ENCODE measurements at places on chromosomes 4 and X.

DNA sequence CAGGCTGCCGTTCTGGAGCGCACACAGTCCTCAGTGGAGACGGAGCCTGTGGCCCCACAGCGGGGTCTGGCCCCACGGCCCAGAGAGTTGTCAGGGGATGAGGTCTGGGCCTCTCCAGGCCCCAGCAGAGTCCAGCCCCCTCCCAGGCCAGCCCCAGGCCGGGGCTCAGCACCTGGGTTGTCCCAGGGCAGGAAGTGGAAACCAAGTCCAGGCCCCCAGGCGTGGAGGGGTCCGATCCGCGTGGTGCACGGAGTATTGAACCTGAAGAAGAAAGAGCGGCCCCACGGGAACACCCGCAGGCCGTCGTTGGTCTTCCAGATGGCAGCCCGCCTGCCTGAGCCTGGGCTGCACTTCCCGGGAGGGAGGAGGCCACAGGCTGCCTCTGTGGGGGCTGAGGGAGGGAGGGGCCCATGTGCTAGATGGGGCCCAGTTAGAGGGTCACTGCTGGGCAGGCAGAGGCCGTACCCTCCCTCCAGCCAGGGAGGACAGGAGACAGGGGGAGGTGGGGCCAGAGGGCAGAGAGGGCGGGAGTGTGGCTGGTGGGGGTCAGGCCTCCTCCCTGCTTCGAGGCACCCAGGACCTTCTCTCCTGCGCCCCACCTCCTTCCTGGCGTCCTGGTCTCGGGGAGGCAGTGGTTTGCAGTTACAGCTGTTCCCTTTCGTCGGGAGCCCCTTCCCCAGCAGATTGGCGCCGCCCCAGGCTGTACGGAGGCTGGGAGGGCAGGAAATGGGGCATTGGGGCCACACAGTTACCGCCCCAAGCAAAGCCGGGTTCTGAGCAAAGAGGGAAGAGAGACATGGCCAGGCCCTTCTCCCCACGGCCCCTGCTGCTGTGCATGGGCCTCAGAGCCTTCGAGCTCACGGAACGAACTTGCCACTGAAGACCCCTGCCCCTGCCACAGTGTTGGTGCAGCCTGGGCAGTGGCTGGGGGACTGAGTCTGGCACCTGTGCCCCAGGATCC, 8.1 kb downstream of the HGFAC start:
- no peaks in the 10 kb centered on the region for H3K27me3 ChIP-seq
- no peak overlapping the region for H3K4me3 ChIP-seq
- H3K4me1 ChIP-seq, result no peaks in the 10 kb centered on the region
- peak; percentile 74 for DNase-seq

DNA sequence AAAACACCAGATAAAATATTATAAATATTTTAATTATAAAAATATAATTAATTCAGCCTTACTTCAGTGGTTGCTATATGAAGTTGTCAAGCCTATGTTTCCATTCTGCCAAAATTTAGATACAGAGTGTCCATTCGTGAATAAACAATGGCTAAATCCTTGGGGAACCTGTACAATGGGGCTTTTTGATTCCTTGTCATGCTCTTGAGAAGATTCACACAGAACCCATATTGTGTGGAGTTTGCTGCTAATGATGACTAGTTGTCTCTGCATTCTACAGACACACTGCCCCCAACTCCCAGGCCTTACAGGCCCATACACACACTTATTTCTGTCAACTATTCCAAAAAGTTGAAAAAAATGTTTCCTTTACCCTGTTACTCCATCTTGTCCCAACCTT, 33.4 kb upstream of the MAGEC2 start:
- H3K4me3 ChIP-seq, result no peak overlapping the region
- H3K36me3 ChIP-seq, result no peaks in the 10 kb centered on the region
- no peak for DNase-seq
- H3K27ac ChIP-seq, result no peak overlapping the region

DNA sequence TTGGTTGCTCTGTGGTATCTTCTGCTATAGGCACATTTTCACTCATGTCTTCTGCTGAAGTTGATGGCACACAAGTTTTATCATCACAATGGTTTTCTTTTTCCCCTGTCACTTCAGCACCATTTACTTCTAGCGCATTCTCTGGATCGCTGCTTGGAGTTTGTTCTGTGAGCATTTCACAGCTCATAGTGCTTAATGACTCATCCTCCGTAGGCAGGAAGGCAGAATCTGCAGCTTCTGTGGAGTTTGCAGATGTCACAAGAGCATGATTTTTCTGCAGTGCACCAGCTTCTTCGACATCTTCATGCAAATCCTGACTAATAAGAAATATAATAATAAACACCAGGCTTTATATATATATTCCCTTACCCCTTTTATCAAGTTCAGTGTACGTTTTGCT, 83.6 kb downstream of the CHM start:
- no peaks in the 10 kb centered on the region for H3K36me3 ChIP-seq
- no peak for DNase-seq
- no peaks in the 10 kb centered on the region for H3K4me1 ChIP-seq
- no peak overlapping the region for H3K27ac ChIP-seq

DNA sequence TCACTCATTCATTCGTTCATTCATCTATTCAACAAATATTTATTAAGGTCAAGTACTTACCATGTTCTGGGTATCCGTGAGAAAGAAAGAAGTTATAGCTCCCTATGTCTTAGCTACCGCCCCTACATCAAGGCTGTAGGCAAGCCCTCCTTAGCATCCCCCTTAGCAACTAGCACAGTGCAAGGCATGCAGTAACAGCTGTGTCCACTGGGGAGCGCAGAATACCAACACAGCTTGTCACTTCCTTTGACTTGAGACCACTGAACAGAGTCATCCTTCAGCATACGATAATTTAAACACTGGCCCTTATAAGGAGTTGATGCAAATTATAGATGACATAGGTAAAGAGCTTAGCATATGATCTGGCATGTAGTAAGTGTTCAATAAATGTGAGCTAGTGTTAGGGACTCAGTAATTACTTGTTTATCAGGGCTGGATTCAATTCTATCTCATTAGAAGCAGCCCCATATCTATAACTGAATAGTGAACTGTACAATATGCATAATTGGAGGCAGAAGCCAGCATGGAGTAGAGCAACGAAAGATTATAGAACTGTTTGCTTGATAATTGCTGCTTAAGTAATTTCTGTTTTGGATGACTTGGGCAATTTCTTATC, 8.7 kb downstream of the KIAA1210 start:
- H3K27me3 ChIP-seq, result peaks cover 4% of the 10 kb centered on the region
- no peaks in the 10 kb centered on the region for H3K36me3 ChIP-seq
- DNase-seq, result peak; percentile 77
- no peaks in the 10 kb centered on the region for H3K4me1 ChIP-seq
- no peak overlapping the region for H3K4me3 ChIP-seq

DNA sequence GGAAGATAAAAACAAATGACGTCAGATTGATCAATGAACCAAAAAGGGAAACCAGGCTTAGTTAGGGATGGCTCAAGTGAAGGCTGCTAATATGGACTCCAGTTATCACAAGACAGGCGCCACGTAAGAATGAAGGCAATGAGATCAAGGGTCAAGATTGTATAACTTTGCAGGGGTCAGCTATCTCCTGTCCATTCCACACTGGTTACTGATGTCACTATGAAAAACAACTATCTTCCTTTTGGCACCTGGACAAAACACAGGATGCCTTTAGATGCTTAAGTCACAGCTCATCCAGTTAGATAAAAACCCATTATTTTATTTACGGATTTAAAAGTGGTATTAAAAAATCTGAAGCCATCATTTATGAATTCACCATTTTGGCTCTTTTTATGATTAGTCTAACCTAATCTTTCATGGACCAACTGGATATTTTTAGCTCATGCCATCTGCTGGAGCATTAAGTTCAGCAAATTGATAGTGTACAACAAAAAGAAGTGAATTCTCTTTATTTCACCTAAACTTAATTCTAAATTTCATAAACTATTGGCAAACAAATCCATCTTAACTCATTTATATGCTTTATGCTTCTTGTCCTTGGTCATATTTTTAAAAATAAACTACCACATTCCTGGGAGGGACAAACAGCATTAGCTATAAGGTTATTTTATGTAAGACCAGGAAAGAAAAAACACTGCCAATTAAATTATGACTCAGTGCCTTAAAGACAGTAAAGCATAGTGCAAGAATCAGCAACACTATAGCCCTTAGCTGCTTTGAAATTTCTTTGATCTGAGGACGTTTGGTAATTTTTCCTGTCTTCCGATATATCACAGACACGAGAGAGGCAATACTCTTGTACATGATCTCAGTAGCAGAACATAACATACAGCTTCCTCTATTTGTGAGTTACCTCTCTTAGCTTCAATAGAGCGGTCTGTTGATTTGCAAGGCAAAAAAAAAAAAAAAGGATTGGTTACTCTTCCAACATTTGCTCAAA, 27.0 kb downstream of the DHX15 start:
- H3K27me3 ChIP-seq, result no peaks in the 10 kb centered on the region
- no peaks in the 10 kb centered on the region for H3K4me1 ChIP-seq
- no peak overlapping the region for H3K27ac ChIP-seq
- no peak overlapping the region for H3K4me3 ChIP-seq
- no peak for DNase-seq

DNA sequence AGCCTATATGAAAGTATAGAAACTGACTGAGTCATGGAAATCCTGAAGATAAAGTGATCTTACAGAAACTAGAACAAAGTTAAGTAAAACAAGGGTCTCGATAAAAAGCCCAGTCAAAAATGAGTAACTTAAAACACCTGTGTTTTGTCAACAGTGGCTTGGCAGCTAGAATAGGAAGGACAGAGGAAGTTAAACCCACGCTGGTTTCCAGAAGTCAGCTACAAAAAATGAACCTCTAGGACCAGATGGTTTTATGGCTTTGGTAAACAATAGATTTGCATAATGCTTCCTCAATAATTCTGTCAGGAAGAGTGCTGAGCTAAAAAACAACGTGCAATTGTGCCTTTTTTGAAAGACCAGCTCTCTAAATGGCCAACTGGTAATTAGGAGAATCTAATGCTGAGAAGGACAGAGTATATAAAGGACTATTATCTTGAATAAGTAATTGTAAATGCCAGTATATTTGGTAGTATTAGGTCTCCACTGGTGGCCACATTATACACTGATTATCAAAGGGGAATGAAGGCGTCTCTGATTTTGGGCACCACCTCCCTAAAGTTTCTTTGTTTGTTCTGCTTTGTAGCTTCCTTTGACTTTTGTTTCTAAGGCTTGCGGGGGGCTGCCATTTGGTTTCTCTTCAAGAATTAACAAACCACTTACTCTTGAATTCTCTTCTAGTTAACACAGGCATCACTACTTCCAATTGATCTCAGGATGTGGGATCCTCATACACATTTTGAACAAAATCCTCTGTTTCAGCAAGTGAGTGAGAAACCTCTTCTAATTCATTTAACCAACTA, 72.2 kb upstream of the PPP3CA start:
- no peak overlapping the region for H3K4me3 ChIP-seq
- H3K27me3 ChIP-seq, result no peaks in the 10 kb centered on the region
- no peaks in the 10 kb centered on the region for H3K36me3 ChIP-seq
- no peak for DNase-seq
- H3K27ac ChIP-seq, result no peak overlapping the region
- H3K4me1 ChIP-seq, result no peaks in the 10 kb centered on the region

- no peaks in the 10 kb centered on the region for H3K4me1 ChIP-seq
- H3K27me3 ChIP-seq, result no peaks in the 10 kb centered on the region
- DNase-seq, result no peak
- no peaks in the 10 kb centered on the region for H3K36me3 ChIP-seq
- H3K27ac ChIP-seq, result no peak overlapping the region
These were observed 35.8 kb downstream of the FAT4 start for GRCh38 chr4:125350470-125351135.

- H3K36me3 ChIP-seq, result no peaks in the 10 kb centered on the region
- DNase-seq, result no peak
- no peak overlapping the region for H3K27ac ChIP-seq
- no peaks in the 10 kb centered on the region for H3K4me1 ChIP-seq
- H3K4me3 ChIP-seq, result no peak overlapping the region
These were observed 10.4 kb upstream of the USO1 start for GRCh38 chr4:75714011-75714410.

GRCh38 chr4:23728393-23728792, 161.5 kb downstream of the PPARGC1A start:
- no peaks in the 10 kb centered on the region for H3K27me3 ChIP-seq
- H3K27ac ChIP-seq, result no peak overlapping the region
- H3K4me1 ChIP-seq, result peaks cover under 1% of the 10 kb centered on the region

GRCh38 chrX:139475432-139475831, 55.1 kb upstream of the F9 start:
- H3K4me3 ChIP-seq, result no peak overlapping the region
- no peaks in the 10 kb centered on the region for H3K36me3 ChIP-seq
- no peak for DNase-seq

GRCh38 chrX:7943600-7944245, 16.5 kb upstream of the PNPLA4 start:
- H3K27ac ChIP-seq, result no peak overlapping the region
- H3K27me3 ChIP-seq, result no peaks in the 10 kb centered on the region
- no peak for DNase-seq
- no peak overlapping the region for H3K4me3 ChIP-seq

DNA sequence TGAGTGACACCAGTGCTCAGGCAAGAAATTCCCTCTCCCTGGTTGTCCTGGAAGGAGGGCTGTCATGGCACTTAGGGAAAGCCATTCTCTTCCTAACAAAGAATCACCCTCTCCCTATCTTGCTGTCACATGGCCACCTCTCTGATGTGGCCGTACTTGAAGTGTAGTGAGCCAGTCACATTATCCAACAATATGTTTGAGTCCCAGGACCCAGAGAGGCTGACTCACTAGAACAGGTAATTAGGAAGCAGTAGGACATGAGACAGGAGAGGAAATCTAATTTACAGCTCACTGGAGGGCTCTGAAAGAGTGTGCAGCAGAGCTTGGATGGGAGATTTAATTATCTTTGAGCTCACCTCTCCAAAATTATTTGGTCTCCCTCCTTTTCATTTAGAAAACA, 299.1 kb downstream of the ARHGAP24 start:
- peak overlapping the region; percentile 0 for H3K27ac ChIP-seq
- H3K36me3 ChIP-seq, result no peaks in the 10 kb centered on the region
- no peak for DNase-seq
- H3K4me1 ChIP-seq, result peaks cover 11% of the 10 kb centered on the region

GRCh38 chrX:65578346-65578745, 43.8 kb upstream of the LAS1L start:
- no peaks in the 10 kb centered on the region for H3K4me1 ChIP-seq
- no peak overlapping the region for H3K4me3 ChIP-seq
- H3K36me3 ChIP-seq, result no peaks in the 10 kb centered on the region
- no peak overlapping the region for H3K27ac ChIP-seq
- DNase-seq, result peak; percentile 34
- H3K27me3 ChIP-seq, result no peaks in the 10 kb centered on the region

- no peak for DNase-seq
- H3K36me3 ChIP-seq, result no peaks in the 10 kb centered on the region
- H3K27ac ChIP-seq, result no peak overlapping the region
- no peak overlapping the region for H3K4me3 ChIP-seq
These were observed 75.9 kb upstream of the CAMK2D start for GRCh38 chr4:113837397-113837796.

GRCh38 chrX:57583477-57583876, 8.3 kb upstream of the ZXDB start:
- no peaks in the 10 kb centered on the region for H3K36me3 ChIP-seq
- H3K27me3 ChIP-seq, result no peaks in the 10 kb centered on the region
- no peak overlapping the region for H3K27ac ChIP-seq
- DNase-seq, result no peak
- no peaks in the 10 kb centered on the region for H3K4me1 ChIP-seq
- H3K4me3 ChIP-seq, result no peak overlapping the region
